ENCODE measurements at places on chromosomes 6 and 20.

- DNase-seq = no peak
These were observed 5.2 kb upstream of the ADRM1 start for GRCh38 chr20:62297449-62298227.

DNA sequence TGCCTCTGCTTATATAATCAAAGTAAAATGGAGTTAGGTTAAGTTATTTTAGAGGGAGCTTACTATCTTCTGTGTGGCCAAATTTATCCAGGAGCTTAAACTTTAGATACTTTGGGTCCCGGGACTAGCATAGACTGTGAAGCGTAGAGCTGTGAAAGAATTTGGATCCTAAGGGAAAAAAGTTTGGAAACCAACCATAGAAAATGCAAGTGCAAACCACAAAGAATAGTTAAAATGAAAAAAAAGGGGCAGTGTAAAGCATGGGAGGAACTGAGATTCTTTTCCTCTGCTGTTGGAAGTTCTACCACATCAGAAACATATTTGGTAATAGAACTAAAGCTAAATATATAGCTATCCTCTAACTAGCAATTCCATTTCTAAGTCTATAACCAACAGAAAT is 232.2 kb upstream of the FLRT3 start:
- DNase-seq = no peak

DNA sequence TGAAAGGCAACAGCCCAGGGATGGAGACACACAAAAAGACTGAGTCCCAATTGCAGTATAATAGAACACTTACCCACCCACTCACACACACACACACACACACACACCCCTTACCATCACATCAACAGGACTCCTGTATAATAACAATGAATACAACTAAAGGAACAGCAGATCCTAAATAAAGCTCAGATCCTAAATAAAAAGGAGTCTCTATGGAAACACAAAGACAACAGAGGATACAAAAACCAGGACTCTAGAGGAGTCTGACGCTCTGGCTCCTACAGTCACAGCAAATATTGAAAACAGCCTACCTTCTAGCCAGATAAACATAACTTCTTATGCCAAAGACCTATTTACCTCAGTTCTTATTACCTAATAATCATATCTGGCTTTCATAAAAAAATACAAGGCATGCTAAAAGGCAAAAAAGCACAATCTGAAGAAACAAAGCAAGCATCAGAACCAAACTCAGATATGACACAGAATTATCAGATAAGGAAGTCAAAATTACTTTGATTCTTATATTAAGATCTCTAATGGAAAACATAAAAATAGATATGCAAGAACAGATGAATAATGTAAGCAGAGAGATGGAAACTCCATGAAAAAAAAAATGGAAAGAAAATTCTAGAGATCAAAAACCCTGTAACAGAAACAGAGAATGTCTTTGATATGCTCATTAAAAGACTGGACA is 134.9 kb downstream of the MMUT start:
- DNase-seq = no peak

DNA sequence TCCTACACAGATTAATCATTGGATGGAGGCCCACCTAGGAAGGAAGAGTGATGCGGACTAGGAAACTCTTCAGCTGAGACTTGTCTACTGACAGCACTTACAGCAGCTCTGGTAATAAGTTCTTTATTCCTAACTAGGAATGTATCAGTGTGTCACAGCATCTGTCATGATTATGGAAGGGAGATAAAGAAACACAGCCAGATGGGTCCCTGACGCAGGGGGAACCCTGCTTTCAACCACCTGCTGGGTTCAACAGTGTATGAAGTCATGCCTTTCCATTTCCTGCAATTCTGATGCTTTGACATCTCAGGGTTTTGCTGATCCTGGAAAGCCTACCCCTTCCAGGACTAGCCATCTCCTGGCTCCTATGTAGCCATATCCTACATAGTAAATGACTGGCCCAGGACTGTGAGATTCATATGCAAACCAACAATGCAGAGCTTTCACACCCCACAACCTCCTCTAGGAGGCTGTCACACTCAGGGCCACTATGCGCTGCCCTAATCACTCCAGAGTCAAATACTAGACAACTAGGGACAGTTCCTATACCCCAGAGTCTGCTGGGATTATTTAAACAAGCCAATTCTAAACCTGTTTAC is 29.0 kb upstream of the MANEA start:
- no peak for DNase-seq

DNA sequence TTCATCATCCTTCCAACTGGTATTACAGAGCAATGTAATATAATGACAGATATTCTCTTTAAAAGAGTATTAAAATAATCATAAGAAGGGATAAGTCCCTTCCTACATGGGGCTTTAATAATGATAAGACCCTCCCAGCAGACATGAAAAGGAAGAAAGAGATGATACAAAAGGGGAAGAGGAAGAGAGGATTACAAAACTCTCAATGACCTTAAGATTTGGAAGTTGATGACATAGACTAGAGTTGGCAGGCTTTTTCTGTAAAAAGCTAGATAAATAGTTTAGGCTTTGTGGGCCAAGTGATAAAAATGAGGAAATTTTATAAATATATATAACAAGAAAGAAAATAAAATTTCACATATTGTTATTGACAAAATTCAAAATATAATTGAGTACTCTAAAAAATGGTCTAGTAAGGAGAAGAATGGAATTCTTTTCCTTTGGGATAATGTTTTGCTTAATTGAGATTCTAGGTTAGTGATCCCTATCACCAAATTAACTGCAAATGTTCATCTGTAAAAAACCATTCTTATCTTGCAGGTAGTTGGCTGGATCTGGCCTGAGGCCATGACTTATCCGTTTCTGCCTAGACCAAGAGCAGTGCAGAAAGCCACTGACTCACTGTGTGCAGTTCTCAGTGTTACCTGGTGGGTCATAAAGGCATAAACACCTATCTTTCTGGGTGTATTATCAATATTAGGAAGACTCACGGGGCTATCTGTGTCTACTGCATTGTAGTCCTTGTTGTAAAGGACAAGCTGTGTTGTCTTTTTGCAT is 11.0 kb downstream of the RIPOR2 start:
- no peak for DNase-seq

GRCh38 chr20:35473684-35474083 is 18.3 kb downstream of the CEP250 start:
- DNase-seq = no peak

DNA sequence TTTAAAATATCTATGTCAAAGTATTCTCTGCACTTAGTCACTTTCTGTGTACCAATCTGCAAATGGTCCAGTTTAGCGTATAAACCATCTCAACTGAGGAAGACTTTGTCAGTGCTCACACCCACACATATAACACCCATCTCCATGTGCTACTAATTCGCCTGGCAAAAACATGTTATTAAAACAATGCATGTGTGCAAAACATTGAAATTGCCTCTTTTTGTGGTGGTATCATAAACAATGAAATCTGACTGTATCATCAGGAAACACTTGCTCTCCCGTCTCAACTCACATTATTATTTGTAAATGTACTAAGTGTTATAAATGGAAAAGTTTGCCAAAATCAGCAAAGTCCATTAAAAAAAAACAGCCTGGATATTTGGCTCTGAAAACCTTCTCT is 105.9 kb upstream of the FOXC1 start:
- DNase-seq = no peak

GRCh38 chr6:29777310-29777709 is 50.3 kb upstream of the HLA-G start:
- no peak for DNase-seq

- DNase-seq = no peak
These were observed 451.8 kb downstream of the CD83 start for GRCh38 chr6:14569394-14569793.

DNA sequence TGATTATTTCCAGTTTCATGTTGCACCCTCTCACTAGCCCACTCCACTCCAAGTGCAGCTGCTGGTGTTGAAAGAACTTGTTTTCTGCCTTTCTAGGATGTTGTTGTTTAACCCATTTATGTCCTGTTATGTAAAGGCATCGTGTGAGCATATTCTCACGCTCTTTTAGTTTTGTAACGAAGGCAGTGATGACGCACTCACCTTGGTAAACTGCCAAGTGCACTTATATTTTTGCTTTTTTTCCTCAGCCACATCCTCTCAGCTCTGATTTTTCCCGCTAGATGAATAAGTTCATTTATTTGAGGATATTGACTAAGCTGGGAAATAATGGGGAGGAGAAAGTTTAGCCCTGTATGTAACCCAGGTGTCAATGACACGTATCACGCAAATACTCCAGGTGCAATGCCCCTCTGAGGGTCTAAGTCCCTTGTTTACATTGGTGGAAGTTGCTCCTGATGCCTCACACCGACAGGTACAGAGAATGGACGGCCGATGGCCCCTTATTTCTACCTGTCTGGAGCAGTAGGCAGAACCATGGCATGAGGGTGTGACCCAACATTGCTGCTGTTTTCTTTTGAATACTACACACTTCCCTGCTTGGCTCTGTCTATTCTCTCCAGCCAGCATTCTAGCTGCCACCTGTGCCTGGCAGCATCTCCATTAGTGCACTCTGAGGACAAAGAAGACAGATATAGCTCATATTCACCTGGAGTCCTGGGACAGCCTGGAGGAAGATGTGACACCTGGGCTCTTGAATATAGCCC is 132.7 kb upstream of the SLC24A3 start:
- no peak for DNase-seq

DNA sequence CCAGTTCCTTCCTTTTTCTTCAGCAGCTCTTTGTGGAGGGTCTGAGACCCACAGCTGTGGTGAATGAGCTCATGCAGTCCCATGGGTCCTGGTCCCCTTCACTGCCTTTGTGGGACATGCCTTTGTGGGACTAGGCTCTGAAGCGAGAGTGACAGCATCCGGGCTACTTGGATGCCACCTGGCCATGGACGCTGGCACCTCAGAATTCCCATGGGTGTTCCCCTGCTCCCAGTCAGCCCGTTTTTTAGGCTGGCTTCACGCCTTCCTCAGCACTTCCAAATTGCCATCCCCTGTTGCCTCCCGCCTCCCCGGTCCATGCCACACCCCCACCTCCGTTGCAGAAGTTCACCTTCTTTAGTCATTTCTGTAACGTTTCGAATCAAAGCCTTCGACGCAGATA is 45.1 kb downstream of the RAMACL start:
- DNase-seq = no peak

DNA sequence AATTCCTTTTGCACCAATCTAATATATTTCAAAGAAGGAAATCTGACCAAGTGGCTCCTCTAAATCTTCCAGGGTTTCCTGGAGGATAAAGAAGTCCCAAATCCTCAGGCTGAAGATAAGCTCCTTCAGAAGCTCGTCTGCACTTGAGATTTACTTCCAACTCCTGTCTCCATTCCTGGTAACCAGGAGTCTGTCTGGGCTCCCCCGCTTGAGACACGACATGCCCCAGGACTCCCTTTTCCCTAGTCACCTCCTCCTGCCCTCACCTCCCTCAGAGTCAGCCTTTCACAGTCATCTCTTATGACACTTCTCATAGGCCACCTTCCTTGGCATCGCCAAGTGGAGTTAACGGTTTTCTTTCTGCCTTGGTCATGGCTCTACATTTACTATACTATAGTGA is 103.4 kb upstream of the NEDD9 start:
- DNase-seq = no peak

DNA sequence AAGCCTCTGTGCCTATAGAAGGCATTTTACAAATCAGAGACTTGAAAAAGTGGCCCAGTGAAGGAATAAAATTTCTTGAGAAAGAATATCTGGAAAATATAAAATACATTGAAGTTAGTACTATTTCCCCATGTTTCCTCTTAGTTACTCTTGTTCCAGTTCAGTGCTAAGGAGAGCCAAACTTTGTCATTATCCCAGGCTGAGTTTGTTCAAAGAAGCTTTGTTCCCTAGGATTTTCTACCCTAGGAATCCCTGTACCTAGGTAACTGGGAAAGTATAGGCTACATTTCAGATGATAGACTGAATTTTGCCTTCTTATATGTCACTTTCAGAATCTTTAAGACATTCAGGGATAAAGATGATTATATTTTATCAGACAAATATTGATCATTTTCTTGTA is 1395.7 kb upstream of the MAP3K7 start:
- DNase-seq = no peak

DNA sequence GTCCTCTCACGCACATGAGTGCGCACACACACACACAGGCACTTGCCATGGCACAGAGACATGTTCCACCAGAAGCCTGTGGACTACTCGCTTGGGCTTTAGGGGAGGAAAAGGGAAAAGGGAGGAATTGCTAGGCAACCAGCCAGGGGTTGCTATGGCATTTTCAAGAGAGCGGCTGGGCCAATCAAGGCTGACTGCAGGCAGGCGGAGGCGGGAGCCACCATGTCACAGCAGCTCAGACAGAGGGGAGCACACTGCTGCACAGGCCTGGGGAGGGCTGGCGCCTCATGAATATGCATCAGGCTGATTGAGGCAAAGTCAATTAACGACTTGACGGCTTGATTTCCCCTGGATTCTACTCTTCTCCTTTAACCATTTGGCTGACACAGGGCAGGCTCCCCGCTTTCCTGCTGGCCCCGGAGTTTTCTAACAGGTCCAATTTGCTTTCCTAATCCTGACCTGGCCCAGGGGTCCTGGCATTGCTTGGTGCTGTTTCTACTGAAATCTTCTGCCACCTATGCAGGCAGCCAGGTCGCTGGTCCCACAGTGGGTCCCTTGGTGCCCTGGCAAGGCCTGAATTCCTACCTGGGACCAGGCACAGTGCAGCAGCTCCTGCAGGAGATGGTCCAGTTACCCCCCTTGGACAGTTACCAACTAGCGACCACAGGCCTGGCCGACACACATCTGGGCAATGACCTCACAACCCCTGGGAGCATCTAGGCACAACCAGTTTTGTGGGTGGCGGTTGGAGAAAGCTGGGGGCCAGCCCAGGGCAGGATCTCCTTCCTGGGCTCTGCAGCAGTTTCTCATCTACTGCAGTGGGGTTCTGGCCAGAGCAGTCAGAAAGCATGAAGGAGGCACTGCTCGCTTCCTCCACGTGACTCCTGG is 52.1 kb downstream of the YTHDF1 start:
- no peak for DNase-seq

DNA sequence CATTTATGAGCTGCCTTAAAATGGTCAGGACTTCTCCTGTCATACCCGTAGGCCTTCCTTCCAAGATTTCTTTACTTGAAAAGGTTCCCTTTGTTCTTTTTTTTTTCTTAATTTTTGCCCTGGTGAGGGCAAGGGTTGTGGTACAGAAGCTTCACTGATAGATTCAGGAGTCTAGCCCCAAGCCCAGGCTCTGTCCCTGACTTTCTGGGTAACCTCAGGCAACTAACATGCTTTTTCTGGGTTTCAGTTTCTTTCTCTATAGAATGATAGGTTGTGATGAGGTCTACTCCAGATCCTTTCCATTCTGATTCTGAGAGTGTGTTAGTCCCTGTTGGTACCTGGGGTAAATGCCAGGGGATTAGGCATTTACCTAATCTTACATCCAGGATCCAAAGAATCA is 21.2 kb downstream of the SNPH start:
- DNase-seq = no peak

- DNase-seq = no peak
These were observed 64.9 kb downstream of the LAMA4 start for GRCh38 chr6:112189494-112189893.

GRCh38 chr6:53647462-53648094 is 18.0 kb downstream of the KLHL31 start:
- no peak for DNase-seq

- peak; percentile 30 for DNase-seq
These were observed 144.6 kb upstream of the AGPAT4 start for GRCh38 chr6:161418463-161418945.

- no peak for DNase-seq
These were observed 438.4 kb upstream of the ADGRB3 start for GRCh38 chr6:68196645-68197044.

GRCh38 chr6:111470991-111471390 is 12.0 kb downstream of the REV3L start:
- no peak for DNase-seq
